HuH-7.5 (cell line): ENCODE measurements at places on chromosomes 12 and 14.

DNA sequence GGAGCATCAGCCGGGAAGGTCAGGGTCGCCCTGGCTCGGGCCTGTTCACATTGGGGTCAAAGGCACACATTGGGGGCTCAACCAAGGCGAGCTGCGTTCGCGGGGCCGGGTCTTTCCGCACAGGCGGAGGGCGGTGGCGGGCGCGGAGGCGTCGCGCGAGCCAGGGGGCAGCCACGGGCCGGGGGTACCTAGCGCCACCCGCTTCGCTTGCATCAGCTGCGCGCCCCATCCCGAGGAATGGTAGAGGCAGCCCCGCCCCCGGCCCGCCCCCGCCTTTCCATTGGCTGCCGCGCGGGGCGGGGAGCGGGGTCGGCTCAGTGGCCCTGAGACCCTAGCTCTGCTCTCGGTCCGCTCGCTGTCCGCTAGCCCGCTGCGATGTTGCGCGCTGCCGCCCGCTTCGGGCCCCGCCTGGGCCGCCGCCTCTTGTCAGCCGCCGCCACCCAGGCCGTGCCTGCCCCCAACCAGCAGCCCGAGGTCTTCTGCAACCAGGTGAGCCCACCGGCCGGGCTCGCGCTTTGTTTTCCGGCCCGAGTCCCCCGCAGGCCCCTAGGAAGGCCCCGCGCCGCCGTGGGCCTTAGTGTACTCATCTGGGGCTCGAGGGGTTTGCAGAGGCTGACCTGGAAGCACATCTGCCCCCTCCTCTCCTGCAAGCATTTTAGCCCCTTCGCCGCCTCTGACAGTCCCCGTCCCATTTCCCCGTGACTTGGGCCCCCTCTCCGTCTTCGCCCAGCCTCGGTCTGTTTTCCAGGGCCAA lies at the start of gene ALDH2:
Gene ALDH2 (plus strand): TSS at position 326 of the 754 bp plus-strand sequence. CDS start 50 bp downstream, at position 376.
- peak; percentile 95 for DNase-seq

- DNase-seq = no peak
These were observed 82.6 kb upstream of the ARHGAP5 start for GRCh38 chr14:31994391-31995033.

DNA sequence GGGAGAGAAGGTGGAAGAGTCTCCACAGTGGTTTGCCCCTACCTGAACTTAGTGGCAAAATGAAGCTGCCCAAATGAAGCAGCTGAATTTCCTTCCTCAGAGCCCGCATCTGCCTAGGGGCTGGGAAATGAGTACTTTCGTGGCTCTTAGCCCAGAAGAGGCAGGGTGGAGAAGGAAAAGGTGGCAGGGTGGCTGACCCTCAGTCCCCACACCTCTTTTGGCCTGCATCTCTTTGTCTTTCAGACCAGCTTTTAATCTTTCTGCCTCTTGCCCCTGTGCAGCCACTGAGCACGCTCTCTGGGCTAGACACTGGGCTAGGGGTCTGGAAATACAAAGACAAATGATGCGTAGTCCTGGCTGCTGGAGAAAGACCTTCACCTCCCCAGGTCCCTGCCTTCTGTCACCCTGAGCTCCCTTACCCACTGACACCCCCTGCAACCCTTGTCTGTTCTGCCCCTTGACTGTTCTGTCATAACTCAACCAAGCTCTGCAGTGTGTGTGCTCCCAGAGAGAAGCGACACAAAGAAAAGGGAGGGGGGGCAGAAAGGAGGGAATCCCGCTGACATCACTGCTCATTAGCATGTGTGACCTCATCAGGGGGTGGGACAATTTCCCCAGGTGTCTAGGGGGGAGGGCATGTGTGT lies 371 bp upstream of the REM2 start:
- peak; percentile 60 for DNase-seq

- peak; percentile 46 for DNase-seq
These were observed 177.0 kb upstream of the PRMT8 start for GRCh38 chr12:3313675-3314663.

GRCh38 chr14:71060825-71061455 lies 153.7 kb downstream of the PCNX1 start:
- DNase-seq = no peak

- DNase-seq = no peak
These were observed 94.6 kb downstream of the DACT1 start for GRCh38 chr14:58732387-58732786.

- DNase-seq = no peak
These were observed 41.2 kb upstream of the PLEKHD1 start for GRCh38 chr14:69443296-69443805.

DNA sequence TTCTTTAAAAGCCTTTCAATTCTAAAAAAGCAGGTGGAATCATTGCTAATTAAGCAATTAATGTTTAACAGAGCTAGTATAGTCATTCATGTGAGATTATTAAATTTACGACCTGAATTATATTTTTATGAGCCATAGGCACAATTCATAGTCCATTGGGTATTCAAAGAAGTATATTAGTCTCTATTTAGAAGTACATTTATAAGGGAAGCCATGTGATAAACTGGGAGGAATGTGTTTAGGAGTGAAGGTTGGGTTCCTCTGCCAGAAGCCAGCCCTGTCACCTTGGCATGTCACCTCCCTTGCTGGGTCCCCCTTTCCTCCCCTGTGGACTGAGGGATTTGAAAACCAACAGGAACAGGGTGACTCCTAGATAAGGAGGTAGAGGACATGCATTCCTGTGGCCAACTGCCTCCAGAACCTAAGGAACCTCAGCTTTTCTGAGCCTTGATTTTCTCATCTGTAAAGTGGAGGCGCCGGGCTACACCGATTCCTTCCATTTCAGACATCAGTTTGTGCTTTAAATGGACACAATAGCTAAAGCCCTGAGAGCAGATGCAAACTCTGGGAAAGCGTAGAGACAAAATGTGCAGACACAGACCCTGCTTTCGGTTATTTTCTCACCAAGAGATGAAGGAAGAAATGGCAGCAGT lies 5.4 kb upstream of the KRT2 start:
- DNase-seq = no peak

GRCh38 chr14:62181591-62181990 lies 419.4 kb downstream of the SNAPC1 start:
- DNase-seq = no peak

- no peak for DNase-seq
These were observed 8.4 kb upstream of the CALM1 start for GRCh38 chr14:90388437-90388836.

- DNase-seq = no peak
These were observed 19.9 kb upstream of the GPR68 start for GRCh38 chr14:91264151-91265150.

GRCh38 chr12:116366824-116367223 lies 89.3 kb upstream of the MED13L start:
- DNase-seq = no peak

- no peak for DNase-seq
These were observed 12.8 kb downstream of the DIP2B start for GRCh38 chr12:50517421-50518048.

GRCh38 chr12:29376118-29376517 lies 4.9 kb downstream of the ERGIC2 start:
- DNase-seq = no peak

DNA sequence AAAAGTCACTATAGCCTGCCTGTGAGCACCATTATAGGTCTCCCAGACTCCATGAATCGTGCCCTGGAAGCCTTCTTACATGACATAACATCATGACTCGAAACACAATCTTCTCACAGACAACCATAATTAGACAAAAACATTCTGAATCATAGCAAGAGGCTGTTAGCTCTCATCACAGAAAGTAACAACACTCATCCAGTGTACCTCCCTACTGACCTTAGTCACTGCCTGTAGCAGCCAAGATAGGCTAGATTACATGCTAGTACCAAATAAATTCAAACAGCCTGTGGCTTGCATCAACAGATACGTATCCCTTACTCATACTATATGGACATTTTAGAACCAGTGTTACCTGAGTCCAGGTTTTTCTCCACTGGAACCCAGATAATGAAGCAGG lies 663.8 kb upstream of the FOXG1 start:
- no peak for DNase-seq

DNA sequence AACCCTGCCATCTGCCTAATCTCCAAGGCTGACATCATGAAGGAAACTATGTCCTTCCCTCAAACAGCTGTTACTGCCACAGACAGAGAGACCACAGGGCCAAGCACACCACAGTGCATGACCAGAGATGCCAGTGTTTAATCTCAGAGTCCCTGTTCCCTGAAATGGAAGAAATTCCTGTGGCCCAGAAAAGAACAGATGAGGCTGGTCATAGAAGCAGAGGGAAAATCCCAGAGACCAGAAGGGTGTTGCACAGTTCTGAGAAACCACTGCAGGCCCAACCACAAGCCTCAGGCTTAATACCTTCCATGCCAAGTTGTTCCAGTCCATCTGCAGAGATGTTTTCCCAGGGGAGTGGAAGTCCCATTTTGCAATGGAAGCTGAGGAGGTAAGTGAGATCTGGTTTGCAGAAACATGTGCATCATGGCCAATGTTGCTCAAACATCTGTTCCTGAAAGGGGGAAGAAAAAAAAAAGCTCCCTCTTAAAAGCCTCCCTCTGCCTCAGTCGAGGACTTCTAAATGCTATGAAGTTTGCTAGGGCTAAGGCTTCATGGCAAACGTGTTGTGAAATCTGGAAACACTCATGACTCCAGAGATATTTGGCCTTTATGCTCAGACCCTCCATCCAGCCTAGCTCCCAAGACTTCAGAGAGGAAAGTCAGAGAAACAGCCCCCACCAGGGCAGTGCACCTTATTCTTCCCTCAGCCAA lies 98.6 kb downstream of the SCARB1 start:
- no peak for DNase-seq

DNA sequence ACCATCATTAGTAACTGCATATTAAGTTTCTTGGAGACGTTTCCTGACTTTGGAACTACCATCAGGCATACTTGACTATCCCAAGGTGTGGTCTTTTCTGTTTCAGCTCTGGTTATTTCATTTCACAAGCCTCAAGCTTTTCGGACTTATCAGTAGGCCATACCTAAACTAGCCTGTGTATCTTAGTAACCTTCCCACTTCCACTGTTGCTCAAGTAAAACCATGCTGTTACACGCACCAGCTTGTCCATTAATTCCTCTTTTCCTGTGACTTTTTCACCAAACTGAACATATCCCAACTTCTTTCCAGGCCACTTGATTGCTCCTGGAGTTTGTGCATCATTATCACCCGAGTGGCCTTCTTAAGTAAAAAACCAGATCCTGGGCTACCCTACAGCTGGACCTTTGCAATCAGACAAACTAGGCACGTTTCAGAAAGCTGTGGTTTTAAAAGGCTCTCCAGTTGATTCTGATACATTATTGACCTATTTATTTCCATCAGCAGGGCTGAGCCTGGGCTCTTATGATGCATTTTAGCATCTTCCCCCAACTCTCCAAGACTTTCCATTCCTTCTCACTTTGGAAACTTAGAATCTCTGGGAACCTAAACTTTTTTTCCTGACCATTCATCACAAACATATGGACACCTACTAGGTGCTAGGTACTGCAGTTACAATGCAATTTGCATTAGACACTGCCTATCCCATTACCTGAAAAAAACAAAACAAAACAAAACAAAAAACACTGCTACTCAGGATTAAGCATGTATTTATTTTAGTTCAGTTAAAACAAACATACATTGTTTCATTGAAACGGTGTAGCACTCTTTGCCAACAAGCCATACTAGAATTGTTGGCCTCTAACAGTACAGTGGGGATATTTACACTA lies 14.9 kb downstream of the SLC38A2 start:
- no peak for DNase-seq

DNA sequence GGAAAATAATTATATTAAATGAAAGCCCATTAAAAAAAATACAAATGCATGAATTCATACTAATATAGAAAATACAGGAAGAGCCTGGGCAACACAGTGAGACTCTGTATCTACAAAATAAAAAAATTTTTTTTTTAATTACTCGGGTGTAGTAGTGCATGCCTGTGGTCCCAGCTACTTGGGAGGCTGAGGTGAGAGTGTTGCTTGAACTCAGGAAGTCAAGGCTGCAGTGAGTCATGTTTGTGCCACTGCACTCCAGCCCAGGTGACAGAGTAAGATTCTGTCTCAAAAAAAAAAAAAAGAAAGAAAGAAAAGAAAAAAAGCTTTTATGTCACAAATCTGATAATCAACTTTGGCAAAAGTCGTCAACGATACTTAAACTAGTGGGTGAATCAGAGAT lies 80.6 kb upstream of the PLEKHA5 start:
- no peak for DNase-seq

- no peak for DNase-seq
These were observed 454.7 kb downstream of the NPAS3 start for GRCh38 chr14:33393231-33393894.

GRCh38 chr14:45587142-45587541 lies 334.1 kb upstream of the MIS18BP1 start:
- no peak for DNase-seq

DNA sequence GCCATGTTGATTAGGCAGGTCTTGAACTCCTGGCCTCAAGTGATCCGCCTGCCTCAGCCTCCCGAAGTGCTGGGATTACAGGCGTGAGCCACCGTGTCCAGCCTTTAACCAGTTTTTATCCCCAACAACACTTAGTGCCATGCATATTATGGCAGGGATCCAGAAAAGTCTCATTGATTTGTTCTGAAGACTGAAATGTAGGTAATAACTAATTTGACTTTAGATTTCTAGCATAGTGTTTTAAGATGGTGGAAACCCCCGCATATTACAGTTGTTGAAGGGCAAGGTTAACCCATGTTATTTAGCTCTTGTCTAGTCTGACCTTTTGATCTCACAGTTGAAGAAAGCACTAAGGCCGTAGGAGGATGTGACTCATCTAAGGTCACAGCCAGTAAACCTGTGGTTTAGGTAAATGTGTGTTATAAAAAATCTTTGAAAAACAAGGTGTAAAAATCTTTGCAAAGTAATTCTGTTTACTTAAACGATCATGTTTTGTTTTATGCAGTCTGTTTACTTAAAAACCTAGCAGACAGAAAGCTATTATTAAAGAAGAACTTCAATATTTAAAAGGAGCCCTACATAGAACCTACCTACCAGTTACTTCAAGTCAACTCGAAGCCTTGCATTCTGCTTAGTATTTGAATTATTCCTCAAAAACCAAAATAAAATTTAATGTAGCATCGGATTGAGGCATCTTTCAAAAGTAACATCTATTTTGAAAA lies 24.8 kb downstream of the BICDL1 start:
- DNase-seq = no peak

DNA sequence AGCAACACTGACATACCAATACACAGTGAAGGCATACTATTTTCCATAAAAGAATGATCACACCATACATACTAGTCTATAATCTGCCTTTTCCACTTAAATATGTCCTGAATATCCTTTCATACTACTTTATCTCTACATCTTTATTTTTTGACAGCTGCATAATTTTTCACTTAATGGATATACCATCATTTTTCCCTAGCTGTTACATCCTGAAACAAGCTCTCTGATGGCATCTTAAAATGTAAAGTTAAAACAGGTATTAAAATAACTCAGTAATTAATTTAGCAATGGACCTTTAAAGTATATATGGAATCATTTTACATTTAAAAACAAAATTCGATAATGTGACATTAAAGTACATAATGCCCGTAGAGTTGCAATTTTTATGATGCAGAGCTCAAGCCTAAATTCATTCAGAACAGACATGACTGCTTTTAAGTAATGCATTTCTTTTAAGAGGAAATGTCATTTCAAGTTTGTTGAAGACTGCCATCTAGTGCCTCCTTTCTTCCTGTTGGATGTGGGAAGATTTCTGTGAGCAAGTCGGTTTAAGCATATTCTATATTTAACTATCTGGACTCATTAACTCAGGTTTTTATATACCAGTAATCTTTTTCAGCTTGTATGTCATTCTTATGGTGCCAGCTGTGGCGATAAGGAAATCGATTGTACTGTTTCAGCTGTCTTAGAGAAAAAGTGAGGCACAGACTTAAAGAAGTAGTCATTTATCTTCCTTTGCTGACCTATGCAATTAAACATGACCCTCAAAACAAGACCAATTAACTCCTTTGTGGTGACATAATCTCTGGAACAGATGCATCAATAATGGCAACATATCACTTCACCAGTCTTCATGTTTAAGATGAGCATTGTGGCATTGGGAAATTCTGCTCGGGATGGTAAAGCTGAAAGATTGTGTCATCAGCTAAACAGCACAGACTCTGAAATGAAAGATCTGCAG lies 20.3 kb downstream of the PRICKLE1 start:
- DNase-seq = peak; percentile 21
